Inflammatory macrophage treated with lipopolysaccharide for 1 hour (primary cell): ENCODE measurements at places on chromosomes 4 and X.
A peak's percentile ranks its signal among the peaks of the same experiment; 100 is the strongest.

DNA sequence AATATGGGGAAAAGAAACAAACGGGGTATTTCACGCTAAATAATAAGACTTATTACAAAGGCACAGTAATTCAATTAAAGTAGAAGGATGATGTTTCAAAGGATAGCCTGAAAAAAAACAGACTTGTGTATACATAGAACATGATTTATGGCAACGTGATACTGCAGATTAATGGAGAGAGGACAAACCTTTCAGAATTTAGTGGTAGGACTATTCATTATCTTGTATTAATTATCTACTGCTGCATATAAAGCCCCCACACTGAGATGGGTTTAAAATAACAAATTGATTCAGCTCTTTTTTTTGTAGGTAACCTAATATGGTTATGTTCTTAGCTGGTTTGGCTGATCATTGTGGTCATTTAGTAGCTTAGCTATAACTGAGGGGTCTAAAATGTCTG, 1269.0 kb downstream of the FSTL5 start:
- no peak for DNase-seq

DNA sequence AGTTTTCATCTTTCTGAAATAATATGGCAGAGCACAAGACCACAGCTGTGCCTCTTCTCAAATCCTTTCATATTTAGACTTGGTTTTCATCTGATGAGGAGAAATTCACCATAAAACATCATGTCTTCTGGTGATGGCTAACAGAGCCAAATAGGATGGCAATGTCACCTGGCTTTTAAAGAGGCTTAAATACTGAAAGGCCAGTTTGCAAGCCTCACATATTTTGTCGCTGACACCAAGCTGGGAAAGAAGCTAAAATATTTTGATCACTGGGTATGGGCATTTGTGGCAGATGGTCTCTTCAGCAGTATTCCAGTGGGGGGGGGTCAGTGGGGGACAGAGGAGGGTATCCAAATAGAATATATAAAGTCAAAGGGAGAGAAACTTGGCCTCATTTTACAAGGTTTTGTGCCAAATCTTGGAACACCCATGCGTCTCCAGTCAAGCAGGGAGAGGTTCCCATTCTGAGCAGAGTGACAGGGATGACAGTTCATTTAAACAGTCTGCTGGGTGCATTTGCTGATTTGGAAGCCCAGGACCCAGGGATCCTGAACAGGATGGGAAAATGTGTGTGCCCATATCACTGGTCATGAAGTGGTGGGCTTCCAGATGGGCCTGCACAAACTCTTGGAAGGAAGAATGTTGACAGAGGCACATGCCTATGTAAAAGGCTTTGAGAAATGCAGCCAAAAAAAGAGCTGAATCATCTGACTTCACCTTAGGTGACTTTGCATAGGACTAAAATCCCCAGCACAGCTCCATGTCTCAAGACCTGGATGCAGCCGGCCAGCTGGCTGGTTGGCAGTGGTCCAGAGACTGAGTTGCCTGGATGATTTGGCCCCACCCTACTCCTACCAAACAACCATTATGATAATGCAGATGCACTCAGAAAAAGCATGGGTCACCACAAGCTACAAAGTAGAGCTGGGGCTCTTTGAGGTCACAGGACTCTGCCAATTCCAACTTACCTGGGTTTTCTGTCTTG, 484.4 kb upstream of the NR3C2 start:
- no peak for DNase-seq

DNA sequence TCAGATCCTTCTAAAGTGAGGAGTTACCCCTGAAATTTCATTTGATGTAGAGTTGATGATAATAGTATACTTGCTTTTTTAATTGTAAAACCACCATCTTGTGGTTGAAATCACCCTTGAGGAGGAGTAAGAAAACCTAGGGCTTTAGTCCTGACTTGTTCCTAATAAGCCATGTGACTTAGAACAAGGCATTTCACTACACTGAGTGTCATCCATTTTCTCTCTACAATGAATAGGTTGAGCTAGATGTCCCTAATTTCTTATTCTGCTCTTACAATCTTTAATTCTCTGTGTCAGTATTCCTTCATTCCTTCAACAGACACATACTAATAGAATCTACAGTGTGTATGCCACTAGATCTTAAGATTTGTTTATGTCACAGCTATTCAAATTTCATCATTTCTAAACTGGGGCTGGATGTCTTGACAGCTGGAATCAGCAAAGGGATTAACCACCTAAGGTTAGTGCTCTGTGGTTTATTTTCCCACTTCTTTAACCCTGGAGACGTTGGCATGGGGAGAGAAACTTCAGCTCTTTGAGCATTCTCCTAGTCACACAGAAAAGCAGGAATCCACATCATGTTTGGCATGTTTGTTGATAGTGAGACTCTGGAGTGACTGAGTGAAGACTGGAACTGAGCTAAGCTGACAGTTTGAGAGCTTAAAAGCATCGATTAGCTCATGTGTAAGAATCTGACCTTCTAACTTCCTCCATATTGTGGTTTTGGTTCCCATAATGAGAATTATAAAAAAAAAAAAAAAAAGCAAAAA, 246.3 kb downstream of the NDST4 start:
- DNase-seq: no peak

DNA sequence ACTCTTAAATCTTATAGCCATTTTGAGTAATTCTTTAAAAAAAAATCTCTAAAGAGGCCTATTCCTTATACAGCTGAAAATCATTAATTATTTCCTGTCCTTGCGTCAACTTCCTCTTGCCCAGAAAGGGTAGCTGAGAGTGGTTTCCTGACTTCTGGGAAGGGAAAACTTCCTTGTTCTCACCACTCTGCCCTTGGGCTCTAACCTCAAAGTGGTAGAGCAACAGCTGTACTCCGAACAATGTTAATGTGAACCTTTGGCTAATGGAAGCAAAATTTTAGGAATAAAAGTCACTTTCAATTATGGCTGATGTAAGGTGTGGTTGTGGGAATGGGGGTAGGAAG, 15.3 kb downstream of the KLHL2 start:
- peak; percentile 73 for DNase-seq

DNA sequence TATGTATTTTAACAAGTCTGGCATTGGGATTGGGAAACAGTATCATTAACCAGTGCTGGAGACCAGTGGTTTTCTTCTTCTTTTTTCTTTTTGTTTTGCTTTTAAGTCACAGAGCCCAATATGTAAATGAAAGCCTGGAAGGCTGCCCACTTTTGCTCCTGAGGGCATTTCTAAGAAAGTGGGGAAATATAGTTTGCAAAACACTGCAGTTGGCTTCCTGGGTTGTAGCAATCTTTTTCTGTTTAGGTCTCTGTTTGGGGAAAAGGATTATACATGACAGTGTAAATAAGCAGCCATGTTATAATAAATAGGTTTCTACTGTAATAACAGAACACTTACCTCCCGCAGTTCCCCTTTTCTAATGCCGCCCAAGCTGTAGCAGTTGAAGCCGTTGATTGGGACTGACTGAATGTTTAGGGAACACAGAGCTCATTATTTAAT, 105.5 kb downstream of the TMEM164 start:
- DNase-seq: peak; percentile 73
